ENCODE measurements at places on chromosomes 5 and 9.

DNA sequence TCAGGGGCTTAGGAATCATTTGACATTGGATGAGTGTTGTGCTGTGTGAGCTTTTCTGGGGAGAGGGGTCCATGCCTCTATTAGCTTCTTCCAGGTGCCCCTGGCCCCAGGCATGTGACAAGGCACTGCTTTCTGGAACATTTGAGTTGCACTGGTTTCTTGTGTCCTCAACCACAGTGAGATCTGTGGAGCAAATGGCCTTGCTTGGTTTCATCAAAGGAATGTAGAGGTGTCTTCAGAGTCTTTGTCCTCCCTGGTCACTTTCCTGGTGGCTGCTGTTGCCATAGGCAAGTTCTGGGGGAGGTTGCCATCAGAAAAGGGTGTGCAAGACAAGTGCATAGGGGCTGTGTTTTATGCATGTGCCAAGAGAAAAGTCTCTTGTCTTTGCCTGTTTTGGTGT, 157.5 kb downstream of the MACROH2A1 start:
- DNase-seq = no peak

DNA sequence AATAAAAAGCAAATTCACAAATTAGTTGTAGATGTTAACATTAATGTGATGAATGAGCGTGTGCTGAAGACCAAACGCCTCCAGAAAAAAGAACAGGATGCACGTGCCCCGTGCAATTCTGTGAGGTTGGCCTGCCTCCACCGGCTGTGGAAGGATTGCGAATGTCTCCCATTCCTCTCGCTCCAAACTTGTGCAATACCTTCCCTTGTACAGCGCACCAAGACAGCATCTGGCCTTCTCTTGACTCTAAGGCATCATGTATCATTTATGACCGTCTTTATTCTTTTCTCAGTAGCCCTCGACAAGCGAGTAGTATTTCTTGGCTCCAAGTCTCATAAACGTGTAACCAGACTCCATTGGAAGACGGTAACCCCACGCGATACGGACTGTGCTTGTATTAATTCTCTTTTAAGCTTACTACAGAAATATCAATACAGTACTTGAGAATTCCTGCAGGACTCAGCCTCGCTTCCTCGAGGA, 1.5 kb upstream of the TESK1 start:
- peak; percentile 76 for DNase-seq

- no peak for DNase-seq
Observed at GRCh38 chr5:156388233-156388632, 61.3 kb downstream of the SGCD start.

- DNase-seq = no peak
Observed at GRCh38 chr5:77871946-77872345, 95.8 kb upstream of the TBCA start.

DNA sequence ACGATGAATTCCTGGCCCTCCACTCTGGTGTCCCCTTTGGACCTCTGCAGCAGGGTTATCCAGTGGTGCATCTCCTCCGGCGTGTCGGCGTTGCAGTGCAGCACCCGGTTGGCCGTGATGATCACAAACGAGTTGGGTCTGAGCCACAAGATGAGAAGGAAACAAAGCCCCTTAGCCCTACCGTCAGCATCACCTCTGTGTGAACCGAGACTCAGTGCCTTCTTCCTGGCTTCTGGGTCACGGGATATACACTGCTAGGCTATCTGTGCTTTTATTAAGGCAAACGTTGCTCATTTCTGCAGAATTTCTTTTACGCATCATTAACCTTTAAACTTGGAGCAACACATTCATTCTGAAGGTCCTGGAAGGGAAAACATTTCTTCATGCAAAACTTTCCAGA, 65.1 kb upstream of the RETREG1 start:
- DNase-seq = no peak

DNA sequence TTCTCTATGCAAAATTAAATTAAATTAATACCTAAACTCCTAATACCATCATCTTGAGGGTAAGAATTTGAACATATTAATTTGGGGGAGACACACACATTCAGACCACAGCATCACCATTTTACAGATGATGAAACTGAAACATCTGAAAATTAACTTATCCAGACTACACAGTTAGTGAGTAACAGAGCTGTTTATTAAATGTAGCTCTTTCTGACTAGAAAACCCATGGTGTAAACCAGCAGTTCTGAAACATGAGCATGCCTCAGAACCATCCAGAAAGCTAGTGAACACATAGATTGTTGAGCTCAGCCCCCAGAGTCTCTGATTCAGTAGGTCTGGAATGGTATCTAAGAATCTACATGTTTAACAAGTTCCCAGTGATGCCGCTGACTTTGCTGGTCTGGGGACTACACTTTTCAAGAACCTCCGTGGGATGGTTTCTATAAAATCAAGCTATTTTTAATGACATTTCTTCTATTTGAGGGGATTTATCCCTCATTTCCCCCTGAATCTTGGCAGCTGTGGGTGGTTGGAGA, 113.5 kb downstream of the RORB start:
- no peak for DNase-seq

All from EL (cell line).